ENCODE measurements at places on chromosomes 6 and 20.

DNA sequence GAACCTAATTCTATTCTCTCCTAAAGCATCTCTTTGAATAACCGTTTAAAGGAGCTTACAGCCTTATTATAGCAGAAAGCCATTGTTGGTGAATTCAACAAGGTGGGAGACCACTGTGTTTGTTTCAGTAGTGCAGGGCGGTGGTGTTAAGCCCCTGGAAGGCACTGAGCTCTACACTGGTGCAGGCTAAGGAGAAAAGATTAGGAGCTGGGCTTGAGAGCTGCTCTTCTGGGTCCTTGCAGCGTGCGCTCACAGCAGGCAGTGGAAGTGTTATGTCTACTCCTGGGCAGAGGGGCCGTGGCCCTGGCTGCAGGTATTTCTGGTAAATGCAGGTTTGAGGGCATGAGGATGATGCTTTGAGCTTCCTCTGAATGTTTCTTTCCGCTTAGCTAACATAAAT lies 361.2 kb downstream of the RNF144B start:
- no peak for DNase-seq

DNA sequence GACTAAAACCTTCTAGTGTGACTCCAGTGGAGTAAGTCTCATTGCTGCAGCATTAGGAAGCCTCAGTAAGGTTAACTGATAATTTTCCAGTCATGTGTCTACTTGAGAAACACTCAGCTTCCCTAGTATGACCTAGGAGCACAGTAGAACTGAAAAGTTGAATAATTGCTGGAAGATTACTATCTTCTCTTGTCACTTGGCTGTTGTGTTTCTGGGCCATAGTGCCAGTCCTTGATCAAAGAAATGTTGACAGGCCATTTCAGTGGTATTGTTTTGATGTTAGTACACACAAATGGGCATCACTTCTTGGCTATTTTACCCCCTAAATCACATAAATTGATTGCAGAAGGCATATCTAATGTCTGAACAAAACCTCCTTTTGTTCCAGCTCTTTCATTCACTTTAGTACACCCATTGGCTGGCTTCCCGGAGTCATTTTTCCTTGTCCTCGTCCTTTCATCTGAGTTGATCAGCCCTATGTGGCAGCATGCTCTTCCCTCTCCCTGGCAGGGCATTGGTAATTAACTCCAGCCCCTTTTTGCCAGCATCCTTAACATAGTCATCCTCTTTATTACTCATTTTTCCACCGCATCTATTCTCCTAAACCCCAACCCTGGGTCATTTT lies 6.0 kb downstream of the ENPP3 start:
- no peak for DNase-seq

DNA sequence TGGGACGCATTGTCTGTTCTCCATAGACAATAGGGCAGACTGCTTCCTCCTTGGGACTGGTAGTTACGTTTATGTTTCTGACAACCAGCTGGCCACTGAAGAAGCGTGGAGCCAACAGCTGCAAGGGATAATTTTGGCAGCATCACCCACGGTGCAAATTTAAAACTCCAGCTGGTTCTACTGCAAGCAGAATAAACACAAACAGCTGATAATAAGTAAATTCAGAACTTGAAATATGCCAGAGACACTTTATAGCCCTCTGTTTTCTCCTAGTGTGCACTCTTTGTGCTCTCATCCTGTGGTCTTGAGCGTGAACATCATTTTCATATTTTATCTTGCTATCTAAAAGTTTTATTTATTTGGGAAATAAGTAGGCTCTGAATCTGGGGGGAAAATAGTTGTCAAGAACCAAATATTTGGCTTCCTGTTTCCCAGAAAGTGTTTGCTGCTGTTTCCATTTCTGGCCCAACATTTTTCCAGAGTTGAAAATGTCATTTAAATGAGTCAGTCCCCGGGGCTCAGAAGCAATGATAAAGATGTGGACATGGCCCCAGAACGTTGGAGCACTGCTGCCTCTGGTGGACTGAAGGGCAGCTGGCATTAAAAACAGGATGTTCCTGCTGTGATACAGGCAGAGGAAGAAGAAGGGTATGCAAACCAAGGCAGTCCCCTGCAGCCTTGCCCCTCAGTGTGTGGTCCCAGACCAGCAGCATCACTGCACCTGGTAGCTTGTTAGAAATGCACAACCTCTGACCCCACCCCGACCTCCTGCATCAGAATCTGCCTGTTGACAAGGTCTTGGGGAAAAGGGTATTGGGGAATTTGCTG lies 12.5 kb upstream of the THBD start:
- DNase-seq: no peak

- peak; percentile 34 for DNase-seq
These were observed 60.0 kb downstream of the TTI1 start for GRCh38 chr20:37973059-37973910.

DNA sequence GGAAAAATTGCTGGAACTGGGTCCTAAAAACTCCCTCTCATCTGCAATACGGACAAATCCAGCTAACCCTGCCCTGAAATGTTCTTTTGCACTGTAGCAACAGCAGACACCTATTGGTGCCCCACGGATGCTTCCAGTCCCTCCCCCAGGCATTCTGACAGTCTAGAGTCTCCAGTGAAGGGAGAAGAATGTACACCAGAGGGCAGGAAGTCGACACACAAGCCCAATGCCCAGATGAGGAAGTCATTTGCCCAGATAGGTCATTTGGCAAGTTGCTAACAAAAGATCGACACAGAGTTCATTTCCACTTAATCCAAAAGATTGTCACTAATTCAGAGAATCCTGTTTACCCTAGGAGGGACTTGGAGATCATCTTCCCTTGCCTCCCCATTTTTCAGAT lies 293.0 kb upstream of the PRDM1 start:
- no peak for DNase-seq

DNA sequence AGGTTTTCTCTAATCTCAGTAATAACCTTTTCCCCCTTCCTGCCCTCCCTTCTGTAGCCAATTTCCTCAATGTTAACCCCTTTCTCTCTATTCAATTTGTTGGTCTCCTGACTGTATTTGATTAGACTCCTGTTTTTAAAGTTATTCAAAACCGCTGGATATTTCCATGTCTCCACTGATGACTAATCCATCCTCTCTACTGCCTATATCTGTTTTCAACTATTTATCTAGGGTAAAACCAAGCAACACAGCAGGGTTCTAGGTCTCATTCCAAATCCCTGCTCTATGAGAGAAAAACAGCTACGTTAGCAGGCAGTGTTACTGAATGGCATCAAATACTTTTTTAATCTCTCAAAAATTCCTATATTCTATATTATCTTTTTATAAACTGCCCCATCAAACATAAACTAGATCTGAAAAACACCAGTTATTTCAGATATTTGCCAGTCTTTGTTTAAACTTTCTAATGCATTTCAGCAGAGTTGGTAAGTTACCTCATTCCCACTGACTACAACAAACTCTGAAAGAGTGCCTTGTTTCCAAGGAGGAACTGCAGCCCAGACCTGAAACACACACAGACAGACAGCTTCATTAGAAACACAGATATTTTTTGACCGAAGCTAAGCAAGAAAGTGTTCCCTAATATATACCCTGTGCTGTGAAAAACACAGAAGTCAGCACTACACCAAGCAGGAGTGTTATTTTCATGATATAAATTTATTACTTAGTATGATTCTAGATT lies 8.2 kb downstream of the RTN4IP1 start:
- no peak for DNase-seq

GRCh38 chr6:148177589-148178233 lies 164.9 kb upstream of the SASH1 start:
- peak; percentile 91 for DNase-seq

GRCh38 chr6:71529769-71530168 lies 241.2 kb downstream of the OGFRL1 start:
- no peak for DNase-seq

DNA sequence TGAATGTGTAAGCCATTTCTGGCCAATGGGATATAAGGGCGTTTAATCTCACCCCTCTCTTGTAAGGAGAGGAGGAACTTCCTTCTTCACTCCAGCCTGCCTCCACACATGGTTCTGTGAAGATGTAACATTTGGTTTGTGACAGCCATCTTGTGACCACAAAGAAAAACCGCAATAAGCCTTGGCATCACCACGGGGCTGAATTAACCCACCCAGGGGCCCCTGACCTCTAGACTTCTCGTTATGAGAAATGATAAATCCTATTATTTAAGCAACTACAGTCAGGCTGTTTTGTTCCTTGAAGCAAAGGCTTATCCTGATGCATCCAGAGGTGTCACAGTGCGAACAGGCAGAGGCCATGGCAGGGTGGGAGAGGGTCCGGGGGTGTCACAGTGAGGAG lies 139.7 kb downstream of the CDC5L start:
- DNase-seq: peak; percentile 54

- no peak for DNase-seq
These were observed 93.7 kb downstream of the NDUFAF5 start for GRCh38 chr20:13878566-13878965.

DNA sequence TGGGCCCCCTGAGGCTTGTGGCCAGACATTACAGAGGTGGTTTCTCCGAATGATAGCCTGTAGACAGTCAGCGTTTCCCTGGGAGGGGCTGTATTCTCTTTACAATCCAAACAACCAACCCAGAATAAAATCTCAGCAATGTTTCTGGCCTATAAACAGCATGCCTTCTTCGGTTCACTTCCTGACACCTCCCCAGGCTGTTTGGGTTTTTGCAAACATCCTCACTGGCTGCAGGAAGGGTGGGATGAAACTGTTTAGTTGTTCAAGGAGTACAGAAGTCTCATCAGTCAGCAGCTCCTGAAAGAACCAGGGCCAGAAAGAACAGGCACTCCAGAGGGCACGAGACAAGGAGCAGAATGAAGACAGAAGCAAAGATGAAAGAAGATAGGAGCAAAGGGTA lies 350.0 kb downstream of the QKI start:
- DNase-seq: no peak

- DNase-seq: no peak
These were observed 166.7 kb downstream of the SCML4 start for GRCh38 chr6:107657373-107657754.

DNA sequence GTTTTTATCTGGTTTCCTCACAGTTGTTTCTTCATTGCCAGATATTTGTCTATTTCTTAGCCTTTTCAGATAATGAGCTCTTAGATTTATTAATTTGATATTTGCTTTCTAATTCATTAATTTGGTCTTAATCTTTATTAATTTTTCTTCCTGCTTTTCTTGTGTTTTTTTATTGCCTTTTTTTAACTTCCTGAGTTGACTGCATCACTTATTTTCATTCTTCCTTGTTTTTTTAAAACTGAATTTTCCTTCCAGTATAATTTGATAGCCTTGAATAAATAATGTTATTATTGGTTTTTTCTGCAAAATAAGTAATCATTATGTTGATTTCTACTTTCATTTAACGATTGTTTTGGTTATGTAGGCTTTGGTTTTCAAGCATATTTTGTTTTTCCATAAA lies 91.5 kb downstream of the RNF144B start:
- no peak for DNase-seq

DNA sequence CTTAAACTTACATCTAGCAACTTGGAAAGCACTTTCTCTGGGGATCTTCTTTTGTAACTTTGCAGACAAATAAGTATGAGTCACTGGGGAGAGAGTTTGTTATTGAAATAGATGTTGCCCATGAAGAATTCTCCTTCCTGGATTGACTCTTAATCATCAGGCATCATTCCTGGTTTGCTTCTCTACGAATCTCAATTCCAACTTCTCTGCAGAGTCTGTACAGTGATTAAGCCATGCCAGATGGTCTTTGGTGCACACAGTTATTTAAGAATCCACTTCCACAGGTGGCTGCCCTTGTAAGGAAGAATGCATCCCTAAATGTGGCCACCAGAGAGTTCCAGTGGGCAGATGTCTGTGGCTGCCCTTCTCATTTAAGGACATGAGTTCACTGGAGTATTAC lies 25.7 kb downstream of the MYCT1 start:
- no peak for DNase-seq

- no peak for DNase-seq
These were observed 31.1 kb downstream of the MYB start for GRCh38 chr6:135212020-135212806.

- DNase-seq: no peak
These were observed 302.9 kb downstream of the CLIC5 start for GRCh38 chr6:45712786-45713185.

DNA sequence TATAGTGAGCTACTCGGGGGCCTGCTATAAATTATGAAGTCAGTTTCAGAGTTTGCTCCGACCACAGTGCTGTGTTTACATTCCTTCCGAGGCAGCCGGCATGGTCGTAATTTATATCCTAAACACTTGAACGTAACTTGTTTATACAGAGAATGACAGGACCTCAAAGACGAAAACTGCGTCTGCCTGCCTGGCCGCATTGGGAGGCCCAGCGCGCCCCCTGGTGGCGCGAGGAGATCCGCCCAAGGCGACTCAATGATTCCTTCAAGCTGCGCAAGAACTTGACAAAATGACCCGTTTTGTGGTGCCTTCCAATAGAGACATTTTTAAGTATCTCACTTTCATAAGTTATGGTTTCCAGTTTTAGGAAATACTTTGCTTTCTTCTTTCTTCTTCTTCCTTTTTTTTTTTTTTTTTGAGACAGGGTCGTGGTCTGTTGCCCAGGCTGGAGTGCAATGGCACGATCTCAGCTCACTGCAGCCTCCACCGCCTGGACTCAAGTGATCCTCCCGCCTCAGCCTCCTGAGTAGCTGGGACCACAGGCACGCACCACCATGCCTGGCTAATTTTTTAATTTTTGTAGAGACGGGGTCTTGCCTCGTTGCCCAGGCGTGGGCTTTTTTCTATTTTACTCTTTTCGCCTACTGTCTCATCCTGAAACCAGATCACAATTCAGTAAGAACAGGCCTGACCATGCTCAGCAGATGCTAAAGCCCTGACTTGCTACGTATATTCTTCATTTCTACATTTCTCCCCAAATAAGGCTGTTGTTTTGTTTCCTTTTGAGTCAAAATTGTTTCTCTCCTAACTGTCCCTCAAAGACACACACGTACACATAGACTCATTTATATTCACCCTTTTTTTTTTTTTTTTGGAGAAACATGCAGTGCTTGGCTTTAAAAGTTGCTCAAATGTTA lies 7.8 kb downstream of the FOXF2 start:
- DNase-seq: peak; percentile 92

DNA sequence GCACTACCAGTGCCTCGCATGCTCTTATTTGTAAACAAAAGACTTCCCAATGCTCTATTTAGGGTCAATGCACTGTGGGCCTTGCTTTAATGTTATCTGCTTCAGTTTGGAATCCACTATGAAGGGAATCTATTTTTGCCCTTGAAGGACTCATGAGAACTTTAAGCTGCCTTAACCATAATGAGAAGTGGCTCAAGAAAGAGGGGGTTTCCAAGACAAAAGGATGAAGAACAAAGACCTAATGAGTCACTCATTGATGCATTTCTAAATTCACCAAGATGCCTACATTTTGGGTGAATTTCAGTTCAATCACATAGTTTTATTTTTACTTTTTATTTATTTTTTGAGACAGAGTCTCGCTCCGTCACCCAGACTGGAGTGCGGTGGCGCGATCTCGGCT lies 228.2 kb downstream of the LY86 start:
- DNase-seq: no peak

Data from lower leg skin (tissue), 4 donors.